ENCODE measurements at places on chromosomes 2 and 18. TPM values are rescaled to one million over a fixed set of nuclear protein-coding genes. Genes with fewer than 3 reads are reported as not detected.

The SPP2 gene
- not detected for total RNA-seq

The PROKR1 gene
- total RNA-seq, result 0.16 TPM

The CREG2 gene
- total RNA-seq, result under 0.01 TPM

The SH2D6 gene
- total RNA-seq, result 14.2 TPM

The CBLN2 gene
- 0.60 TPM for total RNA-seq

The RTP5 gene
- not detected for total RNA-seq

The RUFY4 gene
- total RNA-seq, result not detected

- peaks cover 4% of the 10 kb centered on the region for H3K4me1 ChIP-seq
- no peak overlapping the region for H3K27ac ChIP-seq
- no peak for DNase-seq
- H3K4me3 ChIP-seq, result no peak overlapping the region
- H3K27me3 ChIP-seq, result no peaks in the 10 kb centered on the region
Observed at GRCh38 chr2:217269701-217270484, 410.0 kb upstream of the TNP1 start.

DNA sequence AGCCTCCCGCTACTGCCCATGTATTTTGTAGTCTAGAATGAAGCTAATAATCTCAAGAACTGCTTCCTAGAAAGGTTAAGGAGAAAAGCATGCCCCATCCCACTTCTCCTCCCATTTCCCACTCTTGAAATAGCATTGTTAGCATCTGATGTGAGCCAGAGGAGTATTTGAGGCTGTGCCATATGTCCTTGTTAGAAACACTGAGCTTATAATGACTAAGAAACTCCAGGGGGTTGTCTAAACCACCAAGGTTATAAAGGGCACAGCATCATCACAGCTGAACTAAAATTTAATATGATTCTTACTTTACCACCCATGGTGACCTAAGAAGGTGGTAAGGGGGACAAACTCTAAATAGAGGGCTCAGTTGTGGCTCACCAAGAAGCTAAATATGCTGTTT, 16.6 kb downstream of the TSPYL6 start:
- H3K4me1 ChIP-seq, result no peaks in the 10 kb centered on the region
- H3K4me3 ChIP-seq, result no peak overlapping the region
- H3K27ac ChIP-seq, result no peak overlapping the region
- DNase-seq, result no peak
- no peaks in the 10 kb centered on the region for H3K27me3 ChIP-seq

DNA sequence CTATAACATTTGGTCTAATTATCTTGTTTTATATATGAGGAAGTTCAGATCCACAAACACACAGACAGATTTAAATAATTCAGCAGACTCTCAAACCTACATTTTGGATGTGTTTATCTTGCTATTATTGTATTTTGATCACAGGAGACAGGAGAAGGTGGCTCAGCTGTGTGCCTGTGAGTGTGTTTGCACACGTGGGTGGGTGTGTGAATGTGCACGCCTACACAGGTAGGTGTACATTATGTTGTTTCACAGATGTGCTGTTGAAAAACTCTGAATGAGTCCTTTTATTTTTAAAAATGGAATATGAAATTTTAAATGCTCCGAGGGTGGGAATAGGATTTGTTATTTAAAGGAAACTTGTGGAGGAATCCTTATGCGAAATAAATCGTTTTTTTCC, 183.4 kb downstream of the PRKCE start:
- no peaks in the 10 kb centered on the region for H3K27me3 ChIP-seq
- no peak overlapping the region for H3K4me3 ChIP-seq
- DNase-seq, result no peak
- peaks cover 9% of the 10 kb centered on the region for H3K4me1 ChIP-seq
- no peak overlapping the region for H3K27ac ChIP-seq
- no peaks in the 10 kb centered on the region for H3K36me3 ChIP-seq

DNA sequence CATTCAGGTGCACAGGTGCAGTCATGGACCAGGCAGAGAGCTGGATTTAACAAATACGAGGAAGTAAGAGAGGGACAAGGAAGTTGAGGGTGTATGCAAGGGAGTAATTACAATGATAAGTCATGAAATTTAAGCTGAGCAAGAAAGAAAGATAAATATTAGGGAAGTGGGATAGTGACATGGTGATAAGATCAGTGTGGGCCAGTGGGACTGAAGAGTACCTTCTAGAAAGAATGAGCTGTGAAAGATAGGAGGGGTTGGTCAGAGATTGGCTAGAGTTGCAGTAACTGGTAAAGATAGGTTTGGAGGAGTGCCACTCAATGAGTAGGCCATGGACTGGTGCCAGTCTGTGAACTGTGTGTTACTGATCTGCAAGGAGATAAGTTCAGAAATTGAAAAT, 200.8 kb upstream of the SIX3 start:
- no peaks in the 10 kb centered on the region for H3K4me1 ChIP-seq
- no peaks in the 10 kb centered on the region for H3K27me3 ChIP-seq
- peak; percentile 17 for DNase-seq
- no peak overlapping the region for H3K4me3 ChIP-seq
- no peaks in the 10 kb centered on the region for H3K36me3 ChIP-seq

DNA sequence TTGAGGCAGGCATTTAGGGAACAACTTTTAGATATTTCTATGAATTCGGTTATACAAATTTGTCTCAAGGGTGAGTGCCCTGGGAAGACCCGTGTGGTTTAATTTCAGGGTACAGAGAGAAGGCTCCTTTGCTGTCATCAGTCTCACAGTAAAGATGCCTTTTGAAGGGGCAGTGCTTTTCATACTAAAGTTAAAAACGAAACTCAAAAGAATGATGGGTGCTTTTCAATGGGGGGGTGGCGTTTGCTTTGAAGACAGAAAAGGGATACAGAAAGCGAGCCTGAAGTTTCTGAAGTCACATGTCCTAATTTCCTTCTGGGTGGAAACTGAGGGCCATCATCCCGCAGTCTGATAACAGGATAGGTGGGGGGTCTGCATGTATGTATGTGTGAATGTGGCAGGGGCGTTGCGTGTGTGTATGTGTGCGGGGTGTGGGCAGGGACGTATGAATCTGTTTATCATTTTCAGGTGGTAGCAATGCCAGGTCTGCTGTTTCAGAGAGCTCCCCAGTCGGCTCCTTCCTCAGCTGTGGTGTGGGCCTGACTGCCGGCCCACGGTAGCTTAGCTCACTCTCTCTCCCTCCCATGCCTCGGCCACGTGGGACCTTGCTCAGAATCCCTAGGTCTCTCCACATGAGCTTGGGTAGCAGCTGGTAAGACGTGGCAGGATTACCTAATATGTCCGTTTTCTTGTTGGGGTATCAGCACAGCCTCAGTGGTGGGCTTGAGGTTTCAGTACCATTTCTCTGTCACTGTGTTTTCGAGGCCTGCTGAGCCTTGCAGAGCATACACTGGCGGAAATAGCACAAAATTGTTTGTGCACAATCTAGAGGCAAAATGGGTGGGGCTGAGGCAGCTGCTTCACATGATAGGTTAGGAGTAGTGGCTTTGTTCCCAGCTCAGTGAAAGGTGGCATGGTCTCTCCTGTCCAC, 32.7 kb downstream of the ARHGAP25 start:
- H3K4me3 ChIP-seq, result no peak overlapping the region
- peaks cover 77% of the 10 kb centered on the region for H3K4me1 ChIP-seq
- peak; percentile 44 for DNase-seq
- H3K27me3 ChIP-seq, result no peaks in the 10 kb centered on the region
- H3K36me3 ChIP-seq, result no peaks in the 10 kb centered on the region

GRCh38 chr2:217058791-217059755, 199.2 kb upstream of the TNP1 start:
- no peaks in the 10 kb centered on the region for H3K27me3 ChIP-seq
- no peak overlapping the region for H3K4me3 ChIP-seq
- H3K36me3 ChIP-seq, result no peaks in the 10 kb centered on the region
- no peak for DNase-seq
- no peaks in the 10 kb centered on the region for H3K4me1 ChIP-seq
- no peak overlapping the region for H3K27ac ChIP-seq

DNA sequence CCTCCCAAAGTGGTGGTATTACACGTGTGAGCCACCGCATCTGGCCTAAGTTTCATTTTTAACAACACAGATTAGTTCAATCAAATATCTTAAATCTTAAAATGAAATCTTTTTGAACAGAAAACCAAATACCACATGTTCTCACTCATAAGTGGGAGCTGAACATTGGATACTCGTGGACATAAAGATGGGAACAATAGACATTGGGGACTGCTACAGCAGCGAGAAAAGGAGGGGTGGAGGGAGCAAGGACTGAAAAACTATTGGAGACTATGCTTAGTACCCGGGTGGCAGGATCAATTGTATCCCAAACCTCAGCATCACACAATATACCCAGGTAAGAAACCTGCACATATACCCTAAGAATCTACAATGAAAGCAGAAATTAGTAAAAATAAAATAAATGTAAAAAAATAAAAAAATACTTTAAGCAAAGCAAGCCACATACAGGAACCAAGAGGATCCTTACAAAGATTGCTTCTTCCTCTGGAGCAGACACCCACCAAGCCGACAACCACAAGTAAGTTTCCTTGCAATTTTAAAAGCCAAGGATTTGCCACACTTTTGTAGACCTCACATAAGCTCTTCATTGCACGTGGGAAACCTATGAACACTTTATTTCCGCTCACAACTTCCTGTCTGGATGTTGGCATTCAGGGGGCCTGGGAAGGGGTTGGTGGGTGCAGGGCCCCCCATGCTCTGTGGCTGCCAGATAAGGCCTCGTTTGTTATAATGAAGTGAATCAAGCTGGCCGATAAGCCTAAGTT, 147.9 kb downstream of the MYCN start:
- DNase-seq, result no peak
- H3K27ac ChIP-seq, result no peak overlapping the region
- no peak overlapping the region for H3K4me3 ChIP-seq
- H3K36me3 ChIP-seq, result no peaks in the 10 kb centered on the region

DNA sequence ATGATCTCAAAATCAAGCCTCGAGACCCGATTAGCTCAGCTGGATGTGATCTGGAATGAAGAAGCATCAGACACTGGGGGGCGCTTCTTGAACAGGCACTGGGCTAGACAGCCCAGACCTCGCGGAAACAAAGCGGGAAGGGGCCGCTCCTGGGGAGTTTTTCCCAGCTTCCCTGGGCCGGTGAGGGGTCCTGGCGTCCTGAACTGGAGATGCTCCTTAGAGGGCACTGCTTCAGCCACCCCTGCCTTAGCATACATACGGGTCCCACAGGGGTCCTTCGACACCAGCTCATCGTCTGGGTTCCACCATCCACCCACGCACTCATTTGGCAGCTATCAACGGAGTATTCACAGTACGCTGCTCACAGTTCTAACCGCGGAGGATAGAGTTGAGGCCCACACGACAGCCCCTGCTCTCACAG, 146.7 kb downstream of the TSN start:
- H3K4me1 ChIP-seq, result no peaks in the 10 kb centered on the region
- no peak for DNase-seq
- H3K27ac ChIP-seq, result no peak overlapping the region
- H3K36me3 ChIP-seq, result no peaks in the 10 kb centered on the region
- H3K4me3 ChIP-seq, result no peak overlapping the region

DNA sequence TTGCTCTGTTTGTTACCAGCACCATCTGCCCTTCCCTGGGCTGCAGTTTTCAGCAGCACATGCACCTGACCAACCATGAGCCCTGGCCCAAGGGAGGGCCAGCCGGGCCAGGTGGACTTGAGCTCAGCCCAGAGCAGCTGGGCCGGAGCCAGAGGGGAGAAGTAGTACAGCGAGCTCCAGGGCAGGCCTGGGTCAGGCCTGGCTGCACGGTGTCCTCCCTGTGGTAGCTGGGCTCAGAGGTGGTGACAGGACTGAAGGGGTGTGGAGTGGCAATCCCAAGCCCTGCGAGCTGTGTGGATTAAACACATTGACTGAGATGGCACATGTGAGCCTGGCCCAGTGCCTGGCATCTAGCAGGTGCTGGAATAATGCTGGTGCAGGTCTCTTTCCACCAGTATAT, 222.2 kb downstream of the GLI2 start:
- H3K4me3 ChIP-seq, result no peak overlapping the region
- DNase-seq, result no peak
- no peaks in the 10 kb centered on the region for H3K27me3 ChIP-seq
- H3K4me1 ChIP-seq, result no peaks in the 10 kb centered on the region
- H3K27ac ChIP-seq, result no peak overlapping the region

- H3K36me3 ChIP-seq, result no peaks in the 10 kb centered on the region
- no peak overlapping the region for H3K4me3 ChIP-seq
- H3K27ac ChIP-seq, result no peak overlapping the region
- H3K27me3 ChIP-seq, result no peaks in the 10 kb centered on the region
Observed at GRCh38 chr2:236862961-236863728, 222.5 kb upstream of the COPS8 start.

GRCh38 chr18:59730896-59731295, 33.7 kb upstream of the CCBE1 start:
- H3K4me3 ChIP-seq, result no peak overlapping the region
- H3K36me3 ChIP-seq, result no peaks in the 10 kb centered on the region
- H3K27me3 ChIP-seq, result no peaks in the 10 kb centered on the region

GRCh38 chr18:50816419-50817166, 3.2 kb downstream of the MRO start:
- no peaks in the 10 kb centered on the region for H3K36me3 ChIP-seq
- H3K4me3 ChIP-seq, result no peak overlapping the region
- DNase-seq, result no peak
- peaks cover 8% of the 10 kb centered on the region for H3K4me1 ChIP-seq
- no peak overlapping the region for H3K27ac ChIP-seq

GRCh38 chr2:150732064-150732463, 244.6 kb upstream of the RND3 start:
- H3K27ac ChIP-seq, result no peak overlapping the region
- H3K4me3 ChIP-seq, result no peak overlapping the region
- no peaks in the 10 kb centered on the region for H3K27me3 ChIP-seq
- no peak for DNase-seq

- no peak for DNase-seq
- no peaks in the 10 kb centered on the region for H3K36me3 ChIP-seq
Observed at GRCh38 chr2:31334311-31335026, 80.1 kb downstream of the XDH start.
